ENCODE measurements at places on chromosomes 12 and 14.

- no peak overlapping the region for H3K27ac ChIP-seq
- H3K27me3 ChIP-seq, result no peaks in the 10 kb centered on the region
- H3K36me3 ChIP-seq, result no peaks in the 10 kb centered on the region
- peaks cover 28% of the 10 kb centered on the region for H3K4me1 ChIP-seq
- no peak overlapping the region for H3K4me3 ChIP-seq
Measured at GRCh38 chr12:124293286-124294003, 1.4 kb upstream of the RFLNA start.

DNA sequence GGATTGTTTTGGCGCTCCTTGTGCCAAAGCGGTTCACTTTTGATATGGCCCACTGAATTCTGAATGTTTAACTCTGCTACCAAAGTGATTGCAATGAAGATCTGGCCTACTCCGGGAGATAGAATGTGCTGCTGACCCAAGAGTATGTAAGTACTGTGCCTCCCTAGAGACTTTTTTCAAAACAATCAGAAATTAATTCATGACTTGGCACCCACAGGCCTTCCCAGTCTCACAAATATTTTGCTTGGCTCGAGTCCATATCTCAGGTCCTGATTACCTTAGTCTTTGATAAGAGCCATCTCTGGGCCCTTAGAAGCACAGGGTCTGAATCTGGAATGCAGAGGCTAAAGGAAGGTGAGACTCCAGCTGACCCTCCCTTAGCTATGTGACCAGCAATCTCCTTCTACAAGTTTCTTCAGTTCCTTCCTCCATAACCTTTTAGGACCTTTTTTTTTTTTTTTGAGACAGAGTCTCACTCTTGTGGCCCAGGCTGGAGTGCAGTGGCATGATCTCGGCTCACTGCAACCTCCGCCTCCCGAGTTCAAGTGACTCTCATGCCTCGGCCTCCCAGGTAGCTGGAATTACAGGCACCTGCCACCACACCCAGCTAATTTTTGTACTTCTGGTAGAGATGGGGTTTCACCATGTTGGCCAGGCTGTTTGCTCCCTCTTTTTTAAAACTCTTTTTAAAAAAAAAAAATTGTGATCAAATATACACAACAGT is 49.5 kb upstream of the METAP2 start:
- H3K27me3 ChIP-seq, result no peaks in the 10 kb centered on the region
- no peak overlapping the region for H3K4me3 ChIP-seq
- H3K36me3 ChIP-seq, result no peaks in the 10 kb centered on the region
- no peaks in the 10 kb centered on the region for H3K4me1 ChIP-seq

DNA sequence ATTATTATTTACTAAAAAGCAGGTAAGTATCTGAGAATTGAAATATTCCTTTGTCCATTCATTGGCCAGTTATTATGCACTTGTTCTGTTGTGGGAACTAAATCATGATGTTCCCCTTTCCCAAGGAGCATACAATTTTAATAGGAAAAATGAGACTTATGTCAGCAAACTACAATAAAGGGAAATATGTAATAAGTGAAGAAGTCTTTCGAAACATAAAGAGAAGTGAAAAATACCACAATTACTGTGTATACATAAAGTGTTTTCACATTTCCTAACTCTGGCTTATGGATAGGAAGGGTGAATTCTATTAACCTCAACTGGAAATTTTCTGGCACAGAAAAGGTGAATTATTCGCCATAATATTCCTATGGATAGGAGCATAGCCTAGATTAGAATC is 78.4 kb upstream of the DNM1L start:
- H3K4me1 ChIP-seq, result no peaks in the 10 kb centered on the region
- H3K4me3 ChIP-seq, result no peak overlapping the region
- H3K27ac ChIP-seq, result no peak overlapping the region
- H3K36me3 ChIP-seq, result peaks cover 56% of the 10 kb centered on the region

- no peak overlapping the region for H3K27ac ChIP-seq
- H3K36me3 ChIP-seq, result no peaks in the 10 kb centered on the region
- no peak overlapping the region for H3K4me3 ChIP-seq
- H3K27me3 ChIP-seq, result no peaks in the 10 kb centered on the region
Measured at GRCh38 chr14:93645200-93645599, 143.1 kb downstream of the PRIMA1 start.

GRCh38 chr14:66965831-66966230 is 223.4 kb upstream of the GARIN2 start:
- H3K4me3 ChIP-seq, result no peak overlapping the region
- no peak for DNase-seq
- no peaks in the 10 kb centered on the region for H3K4me1 ChIP-seq
- H3K27me3 ChIP-seq, result no peaks in the 10 kb centered on the region
- H3K36me3 ChIP-seq, result peaks cover 7% of the 10 kb centered on the region

DNA sequence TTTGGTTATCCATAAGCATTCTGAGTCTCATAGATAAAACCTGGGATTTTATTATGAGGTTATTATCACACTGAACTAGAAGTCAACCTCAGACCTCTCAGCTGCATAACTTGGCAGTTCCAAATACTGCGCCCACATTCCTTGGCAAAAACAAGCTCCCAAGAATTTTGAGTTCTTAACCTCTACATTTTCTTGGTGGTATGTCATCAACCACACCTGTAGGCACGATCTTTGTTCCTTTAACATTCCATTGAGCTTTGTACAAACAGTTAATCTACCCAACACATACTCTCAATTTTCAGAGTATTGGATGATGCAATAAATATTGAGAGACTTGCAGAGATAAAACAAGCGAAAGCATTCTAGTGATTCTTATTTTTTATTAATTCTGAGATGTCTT is 371.8 kb upstream of the PRICKLE1 start:
- H3K4me3 ChIP-seq, result no peak overlapping the region
- no peaks in the 10 kb centered on the region for H3K27me3 ChIP-seq
- no peaks in the 10 kb centered on the region for H3K4me1 ChIP-seq
- DNase-seq, result no peak
- no peaks in the 10 kb centered on the region for H3K36me3 ChIP-seq

DNA sequence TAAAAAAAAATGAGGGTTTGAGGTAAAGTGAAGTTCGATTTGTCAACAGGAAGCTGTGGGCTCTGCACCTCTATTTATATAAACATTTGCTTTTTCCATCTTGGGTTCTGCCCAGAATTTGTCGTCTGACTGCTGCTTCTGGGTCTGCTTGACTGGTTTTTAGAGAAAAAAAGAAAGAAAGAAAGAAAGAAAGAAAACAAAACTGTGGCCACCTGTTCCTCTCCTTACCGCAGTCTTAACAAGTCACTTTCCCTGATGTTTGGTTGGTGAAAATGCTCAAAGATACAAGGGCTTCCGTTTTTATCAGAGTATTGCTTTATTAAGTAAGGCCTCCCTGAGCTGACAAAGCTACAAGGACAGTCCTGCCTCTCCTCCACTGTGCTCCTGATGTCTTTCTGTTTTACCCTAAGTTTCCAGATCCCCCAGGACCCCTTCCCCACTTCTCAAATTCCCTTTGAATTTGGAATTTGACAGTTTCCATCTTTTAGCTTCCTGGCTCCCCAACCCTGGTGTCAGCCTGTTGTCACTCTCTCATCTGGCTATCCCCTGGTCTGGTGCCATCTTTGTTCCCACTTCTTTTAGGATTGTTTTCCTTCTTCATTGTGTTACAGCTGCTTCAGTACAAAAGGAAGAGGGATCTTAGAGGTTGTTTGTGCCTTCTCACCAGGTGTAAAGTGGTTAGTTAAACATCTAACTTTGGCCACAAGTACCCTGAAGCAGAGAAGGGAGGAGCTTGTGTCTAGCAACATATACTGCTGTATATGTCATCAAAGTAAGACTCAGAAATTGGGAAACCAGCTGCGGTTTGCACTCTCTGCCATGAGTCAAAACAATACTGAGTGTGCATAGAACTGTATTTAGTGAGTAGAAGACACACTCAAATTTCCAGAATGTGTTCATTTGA is 18.0 kb downstream of the MFAP5 start:
- H3K27ac ChIP-seq, result no peak overlapping the region
- H3K4me3 ChIP-seq, result no peak overlapping the region
- no peaks in the 10 kb centered on the region for H3K4me1 ChIP-seq
- H3K36me3 ChIP-seq, result no peaks in the 10 kb centered on the region
- no peak for DNase-seq
- H3K27me3 ChIP-seq, result no peaks in the 10 kb centered on the region

DNA sequence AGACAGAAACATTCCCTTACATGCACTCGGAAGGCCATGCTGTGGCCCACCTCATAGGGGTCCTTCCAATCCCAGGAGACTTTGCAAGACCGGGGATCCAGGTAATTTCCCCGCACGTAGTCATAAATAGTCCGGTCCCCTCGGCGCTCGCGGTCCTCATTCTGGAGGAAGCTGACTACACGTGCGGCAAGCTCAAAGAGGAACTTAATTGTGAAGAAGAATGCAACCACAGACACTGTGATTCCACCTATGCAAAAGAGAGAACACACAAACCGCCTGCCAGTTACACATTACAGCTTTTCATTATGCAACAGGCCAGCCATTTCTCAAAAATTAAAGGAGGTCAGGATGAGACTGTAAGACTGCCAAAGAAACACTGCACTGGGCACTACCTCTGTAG is 28.4 kb downstream of the AREL1 start:
- H3K4me3 ChIP-seq, result no peak overlapping the region
- no peak for DNase-seq
- H3K27me3 ChIP-seq, result no peaks in the 10 kb centered on the region
- H3K27ac ChIP-seq, result no peak overlapping the region
- peaks cover 71% of the 10 kb centered on the region for H3K36me3 ChIP-seq

- DNase-seq, result no peak
- no peaks in the 10 kb centered on the region for H3K4me1 ChIP-seq
- H3K36me3 ChIP-seq, result no peaks in the 10 kb centered on the region
Measured at GRCh38 chr14:62181591-62181990, 419.4 kb downstream of the SNAPC1 start.

DNA sequence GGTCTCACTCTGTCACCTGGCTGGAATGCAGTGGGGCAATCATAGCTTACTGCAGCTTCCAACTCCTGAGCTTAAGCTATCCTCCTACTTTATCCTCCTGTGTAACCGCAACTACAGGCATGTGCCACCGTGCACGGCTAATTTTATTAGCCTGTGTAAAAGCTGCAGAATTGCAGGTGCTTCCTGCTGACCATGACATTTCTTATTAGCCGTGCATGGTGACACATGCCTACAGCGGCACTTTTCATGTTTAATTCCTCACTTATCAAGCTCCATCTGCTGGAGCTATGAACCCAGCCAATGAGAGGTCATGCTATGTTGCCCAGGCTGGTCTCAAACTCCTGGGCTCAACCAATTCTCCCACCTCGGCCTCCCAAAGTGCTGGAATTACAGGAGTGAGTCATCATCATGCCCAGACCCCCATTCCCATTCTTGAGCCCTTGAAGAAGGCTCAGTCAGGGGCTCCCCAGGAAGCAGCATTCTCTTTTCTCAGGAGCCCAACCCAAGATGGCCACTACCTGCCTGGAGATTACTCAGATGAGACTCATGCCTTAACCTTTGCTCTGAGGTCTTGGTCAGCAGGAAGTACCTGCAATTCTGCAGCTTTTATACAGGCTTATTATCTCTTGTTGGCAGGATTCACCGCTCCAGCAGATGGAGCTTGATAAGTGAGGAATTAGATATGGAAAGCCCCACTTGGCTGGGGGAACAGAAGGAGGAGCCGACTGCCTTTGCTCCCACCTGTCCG is 503.2 kb downstream of the MED13L start:
- H3K27ac ChIP-seq, result no peak overlapping the region
- no peaks in the 10 kb centered on the region for H3K36me3 ChIP-seq
- H3K27me3 ChIP-seq, result no peaks in the 10 kb centered on the region
- DNase-seq, result no peak
- no peak overlapping the region for H3K4me3 ChIP-seq
- no peaks in the 10 kb centered on the region for H3K4me1 ChIP-seq

DNA sequence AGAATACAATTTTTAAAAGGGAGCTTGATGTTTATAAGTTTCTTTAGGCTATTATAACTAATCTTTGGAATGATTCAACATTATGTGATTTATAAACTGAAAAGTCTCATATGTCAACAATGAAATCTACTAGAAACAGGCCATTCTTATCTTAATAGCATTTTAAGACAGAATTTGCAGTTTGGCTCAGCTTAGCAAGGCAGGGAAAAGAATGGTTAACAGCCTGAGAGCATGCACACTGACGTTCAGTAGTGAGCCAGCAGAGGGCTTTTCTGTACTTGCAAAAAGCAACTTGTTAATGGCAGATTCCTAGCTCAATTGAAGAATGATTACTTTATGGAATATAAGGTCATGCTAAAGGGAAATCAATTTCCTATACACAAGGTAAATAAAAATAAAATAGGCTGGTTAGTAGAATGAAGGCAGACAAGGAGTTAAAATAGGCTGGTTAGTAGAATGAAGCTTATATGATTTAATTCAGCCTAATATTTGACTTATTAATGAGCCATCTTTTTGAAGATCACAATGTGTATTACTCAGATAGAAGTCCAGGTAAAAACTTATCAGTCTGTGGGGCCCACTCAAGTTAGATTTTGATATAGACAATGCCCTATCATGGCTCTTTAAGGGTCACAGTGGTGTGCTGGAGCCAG is 95.9 kb downstream of the OTOGL start:
- no peaks in the 10 kb centered on the region for H3K36me3 ChIP-seq
- DNase-seq, result no peak
- no peaks in the 10 kb centered on the region for H3K27me3 ChIP-seq
- H3K4me1 ChIP-seq, result peaks cover 6% of the 10 kb centered on the region
- no peak overlapping the region for H3K27ac ChIP-seq

- no peaks in the 10 kb centered on the region for H3K27me3 ChIP-seq
- DNase-seq, result no peak
- H3K36me3 ChIP-seq, result no peaks in the 10 kb centered on the region
- H3K4me1 ChIP-seq, result no peaks in the 10 kb centered on the region
- no peak overlapping the region for H3K4me3 ChIP-seq
Measured at GRCh38 chr12:126676434-126676833, 1590.5 kb upstream of the TMEM132C start.

DNA sequence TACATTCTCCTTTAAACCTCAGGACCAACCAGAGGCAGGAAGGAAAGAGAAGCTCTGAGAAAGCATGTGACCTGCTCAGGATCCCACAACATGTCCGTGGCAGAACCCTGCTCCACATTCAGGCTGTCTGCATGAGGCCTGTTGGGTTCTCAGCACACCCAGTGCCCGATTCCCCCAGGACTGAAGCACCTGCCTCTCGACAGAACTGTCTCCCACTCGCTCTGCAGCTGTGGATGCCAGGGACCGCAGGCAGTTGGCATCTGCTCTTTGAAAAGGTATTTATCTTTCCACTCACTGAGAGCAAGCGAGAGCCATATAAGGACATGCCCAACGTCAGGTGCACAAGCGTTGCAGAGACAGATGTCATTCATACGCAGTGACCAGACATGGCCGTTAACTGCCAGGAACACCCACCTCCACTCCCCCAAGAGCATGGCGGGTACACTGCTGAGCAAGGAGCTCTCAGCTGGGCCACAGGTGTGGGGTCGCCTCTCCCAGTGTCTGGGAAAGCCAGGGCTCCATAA is 18.9 kb downstream of the PITPNM2 start:
- H3K27me3 ChIP-seq, result no peaks in the 10 kb centered on the region
- no peak overlapping the region for H3K27ac ChIP-seq
- no peaks in the 10 kb centered on the region for H3K36me3 ChIP-seq
- H3K4me1 ChIP-seq, result no peaks in the 10 kb centered on the region
